ENCODE measurements at places on chromosomes 4 and X.

DNA sequence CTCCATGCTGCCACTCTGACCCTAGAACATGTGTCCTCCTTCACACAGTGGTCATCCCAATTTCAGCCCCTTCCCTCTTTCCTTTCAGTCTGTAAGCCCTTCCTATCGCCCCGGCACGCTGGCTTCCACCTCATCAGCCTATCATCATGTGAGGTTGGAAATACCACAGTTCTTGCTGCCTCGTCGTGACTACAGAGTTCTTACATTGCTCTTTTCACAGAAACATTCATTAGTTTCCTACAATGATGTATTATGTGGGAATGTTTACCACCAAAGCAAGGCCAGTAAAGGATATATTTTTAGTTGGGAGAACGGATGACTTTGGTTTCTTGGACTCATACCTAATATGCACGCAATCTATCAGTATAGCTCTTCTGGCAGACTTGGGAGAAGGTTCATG, 169.5 kb upstream of the BOD1L1 start:
- DNase-seq = no peak

DNA sequence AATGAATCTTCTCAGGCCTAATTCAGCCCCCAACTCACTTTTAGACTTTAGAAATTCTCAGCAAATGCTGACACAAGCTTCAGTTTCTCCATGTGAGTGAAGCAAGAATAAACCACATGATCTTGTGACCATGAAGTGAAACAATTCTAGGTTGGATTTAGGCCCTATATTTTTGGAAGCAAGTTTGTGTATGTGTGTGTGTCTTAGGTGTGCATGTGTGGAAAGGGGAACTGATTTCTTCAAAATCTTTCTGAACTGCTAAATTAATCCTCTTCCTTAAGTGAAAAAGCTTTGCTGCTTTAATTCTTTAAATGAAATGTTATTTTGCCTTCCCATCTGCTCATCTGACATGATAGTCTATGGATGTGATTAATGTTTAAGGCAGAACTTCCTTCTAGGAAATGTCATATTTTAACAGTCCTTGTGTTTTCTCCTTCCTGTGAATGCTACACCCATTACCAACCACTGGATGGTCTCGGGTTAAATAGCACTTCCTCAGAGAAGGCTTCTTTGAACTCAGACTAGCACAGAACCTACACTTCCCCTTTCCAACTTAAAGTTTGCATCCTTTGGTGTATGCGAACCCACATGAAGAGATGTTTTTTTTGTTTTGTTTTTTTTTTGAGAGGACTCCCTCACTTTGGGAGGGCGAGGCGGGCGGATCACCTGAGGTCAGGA, 1.2 kb upstream of the TMEM144 start:
- DNase-seq = no peak

- DNase-seq = no peak
These were observed 5.0 kb downstream of the CCNQ start for GRCh38 chrX:153593811-153594500.

DNA sequence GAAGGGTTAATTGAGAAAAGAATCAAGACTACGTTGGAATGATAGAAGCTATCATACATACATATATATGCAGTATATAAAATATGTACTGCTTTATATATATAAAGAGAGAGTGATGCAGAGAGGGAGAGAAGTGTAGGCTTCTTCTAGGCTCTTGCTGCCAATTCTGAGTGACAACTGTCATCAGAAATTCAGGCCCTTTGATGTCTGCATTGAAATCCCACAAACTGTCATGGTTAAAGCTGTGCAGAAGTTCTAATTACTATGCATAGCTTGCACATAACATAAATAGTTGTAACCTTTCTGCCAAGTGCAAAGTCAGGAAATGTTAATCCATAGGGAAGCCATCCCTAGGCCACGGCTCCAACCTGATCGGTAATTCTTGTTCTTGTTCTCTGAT, 251.0 kb downstream of the STIM2 start:
- DNase-seq = no peak

- DNase-seq = no peak
These were observed 458.1 kb upstream of the PCDH10 start for GRCh38 chr4:132691026-132691425.

GRCh38 chrX:150635952-150636351, 57.2 kb upstream of the MTMR1 start:
- DNase-seq = no peak
